ENCODE measurements at places on chromosomes 2 and 18.
A peak's percentile ranks its signal among the peaks of the same experiment; 100 is the strongest.

GRCh38 chr18:79523736-79524180 lies 128.0 kb downstream of the NFATC1 start:
- peak; percentile 66 for DNase-seq

- DNase-seq, result no peak
These were observed 357.0 kb upstream of the FSIP2 start for GRCh38 chr2:185381631-185382030.

GRCh38 chr2:47373747-47374146 lies 29.2 kb upstream of the MSH2 start:
- no peak for DNase-seq

DNA sequence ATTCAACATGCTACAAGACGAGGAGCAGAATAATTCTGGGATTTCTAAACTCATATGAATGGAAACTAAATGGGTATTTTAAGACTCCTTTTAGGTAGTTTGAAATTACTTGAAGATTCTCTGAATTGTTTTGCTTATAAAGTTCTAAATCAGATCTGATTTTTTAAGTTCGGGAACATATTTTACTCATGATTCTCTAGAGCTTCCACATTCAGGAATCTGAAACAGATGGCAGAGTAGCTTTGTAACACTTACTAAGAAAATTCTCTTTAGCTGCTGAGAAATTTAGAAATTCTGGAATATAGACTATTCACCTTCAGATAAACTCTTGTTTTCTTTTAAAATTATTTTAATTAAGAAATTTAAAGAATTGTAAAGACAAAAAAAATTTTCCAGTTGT lies 13.7 kb downstream of the RBBP8 start:
- DNase-seq, result no peak

DNA sequence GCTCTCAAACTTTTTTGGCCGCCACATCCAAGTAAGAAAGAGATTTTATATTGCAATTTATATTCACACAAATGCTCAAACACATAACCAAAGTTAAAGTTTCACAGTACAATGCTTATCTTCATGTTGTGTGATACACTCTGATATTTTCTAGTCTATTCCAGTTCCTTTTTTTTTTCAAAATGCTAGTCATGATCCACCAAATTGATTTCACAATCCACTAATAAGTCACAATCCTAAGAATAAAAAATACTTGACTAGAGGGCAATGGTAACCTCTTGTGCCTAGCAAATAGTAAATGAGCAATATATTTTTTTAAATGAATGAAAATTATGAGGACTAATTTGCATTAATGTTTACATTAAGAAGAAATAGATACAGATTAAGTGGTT lies 5.8 kb upstream of the PTPN4 start:
- no peak for DNase-seq

DNA sequence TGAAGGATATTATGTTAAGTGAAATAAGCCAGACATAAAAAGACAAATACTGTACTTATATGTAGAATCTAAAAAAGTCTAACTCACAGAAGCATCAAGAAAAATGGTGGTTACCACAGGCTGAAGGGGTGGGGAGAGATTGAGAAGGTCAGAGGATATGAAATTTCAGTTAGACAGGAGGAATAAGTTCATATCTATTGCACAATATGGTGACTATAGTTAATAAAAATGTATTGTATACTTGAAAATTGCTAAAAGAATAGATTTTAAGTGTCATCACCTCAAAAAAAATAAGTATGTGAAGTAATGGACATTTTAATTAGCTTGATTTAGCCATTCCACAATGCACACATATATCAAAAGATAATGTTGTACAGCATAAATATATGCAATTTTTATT lies 19.8 kb downstream of the ACMSD start:
- DNase-seq, result no peak

DNA sequence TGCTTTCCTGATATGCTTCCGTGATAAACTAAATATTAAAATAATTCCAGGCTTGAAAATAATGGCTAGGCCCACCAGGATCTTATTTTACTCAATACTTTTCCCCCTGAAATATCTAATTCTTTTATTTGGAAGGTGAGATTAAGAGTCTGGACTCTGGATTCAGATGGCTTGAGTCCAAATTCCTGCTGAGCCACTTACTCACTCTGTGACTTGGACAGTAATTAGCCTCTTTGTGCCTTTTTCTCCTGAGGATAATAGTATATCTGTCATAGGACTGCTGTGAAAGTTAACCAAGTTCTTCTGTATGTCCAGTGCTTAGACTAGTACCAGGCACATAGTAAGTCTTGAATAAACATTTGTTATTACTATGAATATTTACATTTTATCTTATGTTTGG lies 127.3 kb upstream of the ERBB4 start:
- no peak for DNase-seq

- no peak for DNase-seq
These were observed 444.6 kb downstream of the PARD3B start for GRCh38 chr2:204989877-204990276.

GRCh38 chr2:109210431-109211200 lies 81.6 kb downstream of the SH3RF3 start:
- no peak for DNase-seq

DNA sequence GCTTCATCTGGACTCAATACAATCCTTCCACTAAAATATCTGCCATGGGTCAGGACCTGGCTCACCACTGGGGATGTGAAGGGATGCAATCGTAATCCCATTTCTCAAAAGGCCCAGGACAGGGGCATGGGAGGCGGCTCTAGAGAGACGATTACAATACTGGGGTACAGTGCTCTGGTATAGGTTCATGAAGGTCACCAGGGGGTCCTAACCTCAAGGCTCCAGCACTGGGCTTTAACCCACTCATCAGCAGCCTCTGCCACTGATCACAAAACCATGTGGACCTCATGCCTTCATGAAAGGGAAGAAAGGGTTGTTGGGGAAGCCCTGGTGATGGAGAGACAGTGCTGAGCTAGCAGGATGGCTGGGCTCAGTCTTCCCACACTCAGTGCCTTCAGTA lies 48.8 kb downstream of the ADD2 start:
- no peak for DNase-seq

DNA sequence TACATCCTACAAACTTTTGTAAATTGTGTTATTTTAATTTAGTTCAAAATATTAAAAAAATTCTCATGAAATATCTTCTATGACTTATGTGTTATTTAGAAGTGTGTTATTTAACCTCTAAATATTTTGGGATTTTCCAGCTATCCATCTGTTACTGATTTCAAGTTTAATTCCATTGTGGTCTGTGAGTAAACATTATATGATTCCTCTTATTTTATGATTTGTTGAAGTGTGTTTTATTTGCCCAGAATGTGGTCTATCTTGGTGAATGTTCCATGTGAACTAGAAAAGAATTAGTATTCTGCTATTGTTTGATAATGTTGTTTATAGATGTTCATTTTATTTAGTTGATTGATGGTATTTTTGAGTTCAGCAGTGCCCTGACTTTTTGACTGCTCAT lies 136.0 kb downstream of the ZNF804A start:
- no peak for DNase-seq

DNA sequence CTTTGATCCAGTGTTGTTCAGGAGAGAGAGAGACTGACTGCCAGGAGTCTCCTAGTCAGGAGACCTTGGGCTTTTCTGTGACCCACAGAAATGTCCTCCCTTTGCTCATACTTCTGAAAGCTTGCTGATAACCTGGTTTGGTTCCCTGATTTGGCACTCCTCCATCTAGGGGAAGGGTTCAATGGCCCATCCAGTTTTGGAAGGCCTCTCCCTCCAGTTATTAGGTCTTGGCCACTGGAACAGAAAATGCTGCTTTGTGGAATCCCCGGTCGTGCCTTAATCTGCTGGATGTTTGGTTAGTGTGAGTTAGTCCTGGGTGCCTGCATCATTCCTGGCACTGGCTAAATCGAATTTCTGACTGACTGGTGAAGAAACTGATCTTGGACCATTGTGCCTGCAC lies 35.7 kb downstream of the KDM3A start:
- DNase-seq, result no peak

DNA sequence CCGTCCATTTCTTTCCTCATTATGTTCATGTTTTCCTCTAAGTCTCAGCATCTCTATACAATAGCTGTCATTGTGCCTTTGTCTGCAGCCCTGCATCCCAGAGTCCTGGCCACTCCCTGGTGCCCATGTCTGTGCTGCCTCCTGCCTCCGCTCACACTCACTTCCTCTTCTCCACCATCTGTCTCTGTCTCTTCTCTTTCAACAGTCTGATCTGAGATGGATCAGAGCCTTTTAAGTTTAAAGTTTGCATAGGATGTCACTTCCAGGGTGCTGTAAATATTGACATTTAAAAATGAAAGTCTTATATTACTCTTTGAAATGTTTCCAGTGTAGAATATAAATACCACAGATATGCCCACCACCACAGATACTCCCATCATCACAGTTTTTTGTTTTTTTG lies 42.7 kb downstream of the UBE2F start:
- no peak for DNase-seq

- no peak for DNase-seq
These were observed 2.9 kb downstream of the DDX1 start for GRCh38 chr2:15594291-15595256.

DNA sequence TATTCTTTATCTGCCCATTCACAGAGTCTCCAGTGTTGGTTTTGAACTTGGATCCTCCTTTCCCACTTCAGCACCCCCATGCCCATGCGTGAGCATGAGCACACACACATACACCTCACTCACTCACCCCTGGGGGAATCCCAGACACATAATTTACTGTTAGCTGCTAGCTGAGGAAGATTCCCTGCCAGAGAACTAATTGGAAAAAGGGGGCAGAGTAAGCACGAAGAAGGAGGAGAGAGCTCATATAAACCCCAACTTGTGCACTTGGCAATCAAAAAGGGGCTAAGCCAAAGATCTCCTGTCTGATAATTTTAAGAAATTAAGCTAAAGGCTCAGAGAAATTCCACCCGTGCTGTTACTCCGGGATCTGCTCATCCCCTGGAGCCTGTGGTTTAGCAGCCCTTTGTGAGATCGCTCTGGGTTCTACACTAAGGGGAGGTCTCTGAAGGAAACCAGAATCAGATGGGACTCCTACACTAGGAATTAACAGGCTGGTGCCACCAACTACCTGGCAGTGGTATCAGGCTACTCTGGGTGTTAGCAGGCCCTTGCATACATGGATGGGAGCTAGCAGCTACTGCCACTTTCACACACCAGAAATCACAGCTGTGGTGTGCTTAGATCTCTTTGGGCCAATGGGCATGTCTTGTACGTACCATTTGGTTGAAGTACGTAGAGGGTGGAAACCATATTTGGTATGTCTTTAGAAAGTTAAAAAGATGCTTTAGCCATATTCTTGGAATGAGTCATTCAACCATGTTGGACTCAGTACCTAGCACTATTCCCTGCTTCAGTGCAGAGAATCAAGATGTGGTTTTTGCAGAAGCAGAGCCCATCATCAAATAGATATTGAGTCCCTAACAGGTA lies 95.6 kb upstream of the SLC14A2 start:
- no peak for DNase-seq

GRCh38 chr2:165064743-165065142 lies 109.4 kb upstream of the SLC38A11 start:
- DNase-seq, result no peak

DNA sequence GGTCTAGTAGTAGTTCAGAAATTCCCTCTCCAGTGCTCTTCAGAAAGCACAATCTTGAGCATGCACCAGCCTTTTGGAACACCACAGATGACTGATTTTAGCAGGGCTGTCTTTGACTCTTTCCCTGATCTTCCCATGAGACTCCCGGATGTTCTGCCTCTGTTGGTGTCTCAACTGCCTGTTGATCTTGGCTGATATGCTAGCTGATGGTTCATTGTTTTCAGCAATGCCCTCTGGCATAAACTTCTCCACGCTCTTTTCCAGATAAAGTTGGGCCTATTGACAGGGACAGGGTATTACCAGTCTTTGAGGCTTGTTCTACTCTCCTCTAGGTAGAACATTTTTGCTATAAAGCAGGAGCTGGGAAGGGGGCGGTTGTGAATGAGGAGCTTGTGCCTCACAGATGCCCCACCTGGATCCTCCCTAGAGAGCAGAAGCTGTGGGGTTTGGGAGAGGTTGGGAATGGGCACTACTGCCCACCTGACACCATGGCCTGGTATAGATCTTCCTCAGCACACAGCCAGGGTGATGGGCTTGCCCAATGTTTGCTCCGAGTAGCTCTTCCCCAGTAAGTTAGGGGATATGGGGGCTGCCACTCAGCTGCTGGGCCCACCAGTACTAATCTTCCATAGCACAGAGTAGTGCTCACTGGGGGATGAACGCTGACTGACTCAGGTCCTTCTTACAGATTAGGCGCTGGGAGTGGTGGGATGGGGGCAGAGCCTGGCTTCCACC lies 111.3 kb downstream of the PTGR3 start:
- DNase-seq, result no peak

GRCh38 chr2:20567926-20568179 lies 83.0 kb downstream of the HS1BP3 start:
- no peak for DNase-seq

DNA sequence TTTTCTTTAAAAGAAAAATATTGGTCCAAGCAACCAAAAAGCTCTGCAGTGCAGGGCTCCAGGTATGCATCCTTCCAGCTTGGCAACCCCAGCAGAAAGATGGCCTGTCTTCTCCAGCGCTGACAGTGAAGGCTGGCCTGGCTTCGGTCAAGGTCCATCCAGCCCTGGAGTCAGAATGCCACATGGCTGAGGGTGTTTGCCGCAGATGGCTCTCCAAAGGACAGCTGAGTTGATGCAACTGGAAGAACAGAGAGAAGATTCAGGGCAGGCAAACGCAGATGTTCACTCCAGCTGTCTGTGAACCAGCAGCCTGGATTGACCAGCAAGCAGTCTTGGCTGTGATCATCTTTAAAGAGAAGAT lies 51.4 kb downstream of the MARCO start:
- DNase-seq, result no peak

- DNase-seq, result no peak
These were observed 17.0 kb upstream of the UGT1A8 start for GRCh38 chr2:233600386-233600785.

DNA sequence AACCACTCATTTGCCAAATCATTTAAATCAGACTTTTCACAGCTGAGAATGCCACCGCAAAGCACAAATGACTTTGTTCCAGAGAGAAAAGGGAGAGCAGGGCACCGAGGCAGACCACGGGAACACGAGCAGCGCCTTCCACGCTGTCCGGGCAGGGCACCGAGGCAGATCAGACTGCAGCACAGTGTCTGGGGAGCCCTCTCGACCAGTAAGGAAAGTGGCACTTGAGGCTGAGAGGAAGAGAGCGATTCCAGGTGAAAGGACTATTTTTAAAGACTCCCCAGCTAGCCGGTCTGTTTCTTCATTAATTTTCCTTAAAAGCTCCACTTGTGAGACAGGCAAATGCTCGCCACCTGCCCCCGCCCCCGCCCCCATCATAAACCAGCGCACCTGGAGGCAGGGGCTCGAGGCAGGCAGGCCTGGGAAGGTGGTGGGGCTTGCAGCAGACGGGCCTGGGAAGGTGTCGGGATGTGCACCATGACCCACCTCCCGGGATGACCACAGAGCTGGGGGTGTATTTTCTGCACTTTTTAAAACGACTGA lies 80.9 kb upstream of the CTDP1 start:
- DNase-seq, result no peak

GRCh38 chr2:238159071-238159539 lies 335 bp downstream of the ERFE start:
- DNase-seq, result peak; percentile 33

GRCh38 chr2:211455216-211455841 lies 898.9 kb downstream of the CPS1 start:
- peak; percentile 1 for DNase-seq
